ENCODE measurements at places on chromosomes 16 and 17. TPM values are rescaled to one million over a fixed set of nuclear protein-coding genes. Genes with fewer than 3 reads are reported as not detected.

DNA sequence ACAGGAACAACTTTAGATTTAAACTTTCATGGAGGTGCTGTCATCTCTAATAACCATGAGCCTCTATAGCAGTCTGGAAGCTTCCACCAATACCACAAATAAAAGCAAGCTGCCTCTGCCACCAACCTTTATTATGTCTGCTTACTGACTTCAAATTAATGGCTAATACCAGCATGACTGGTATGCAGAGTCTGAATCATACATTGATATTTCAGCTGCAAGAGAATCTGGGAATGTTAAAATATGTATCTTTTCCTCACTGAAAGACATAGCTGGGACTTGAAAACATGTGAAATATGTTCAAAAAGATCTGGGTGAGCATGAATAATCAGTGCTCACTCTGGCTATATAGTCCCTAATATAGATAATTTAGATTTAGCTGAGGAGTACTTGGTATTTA lies 488.6 kb downstream of the CDH8 start:
- DNase-seq = no peak

- peak; percentile 29 for DNase-seq
These were observed 41.9 kb upstream of the RBBP6 start for GRCh38 chr16:24497440-24497839.

PIPOX gene
- total RNA-seq = 1.6 TPM

DNA sequence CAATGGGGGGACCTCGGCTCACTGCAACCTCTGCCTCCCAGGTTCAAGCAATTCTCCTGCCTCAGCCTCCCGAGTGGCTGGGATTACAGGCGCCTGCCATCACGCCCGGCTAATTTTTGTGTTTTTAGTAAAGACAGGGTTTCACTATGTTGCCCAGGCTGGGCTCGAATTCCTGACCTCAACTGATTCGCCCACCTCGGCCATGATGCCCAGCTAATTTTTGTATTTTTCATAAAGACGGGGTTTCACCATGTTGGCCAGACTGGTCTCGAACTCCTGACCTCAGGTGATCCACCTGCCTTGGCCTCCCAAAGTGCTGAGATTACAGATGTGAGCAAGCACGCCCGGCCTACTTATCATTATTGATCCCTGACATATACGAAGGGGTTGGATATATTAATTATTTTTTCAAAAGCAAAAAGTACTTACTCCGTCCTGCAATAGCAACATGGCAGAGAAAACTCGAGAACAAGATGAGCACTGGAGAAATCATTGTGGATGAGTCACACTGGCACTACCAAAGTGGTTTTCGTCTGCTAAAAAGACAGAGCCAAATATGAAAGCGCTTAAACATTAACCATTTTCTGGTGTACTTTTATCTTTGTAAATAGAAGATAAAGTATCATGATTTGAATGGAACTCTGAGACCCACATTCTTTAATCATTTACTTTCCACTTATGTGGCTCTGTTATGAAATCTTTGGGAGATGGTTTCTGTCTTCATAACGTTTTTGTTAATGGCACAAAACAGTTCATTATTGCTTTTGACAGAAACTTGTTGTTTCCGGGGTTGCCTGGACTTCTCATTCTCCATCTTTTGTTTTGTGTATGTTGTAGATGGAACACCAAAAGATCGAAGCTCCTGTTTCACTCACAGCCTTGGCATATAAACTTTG lies at the start of gene APOH:
APOH (minus strand) TSS at position 529 of the 896 bp plus-strand sequence; CDS start at position 493, 36 bp downstream.
- DNase-seq = peak; percentile 22

Data from Caki2 (cell line).